ENCODE measurements at places on chromosomes 11 and 22.

GRCh38 chr11:116913000-116913399 lies 75.6 kb upstream of the APOA1 start:
- no peak for DNase-seq

DNA sequence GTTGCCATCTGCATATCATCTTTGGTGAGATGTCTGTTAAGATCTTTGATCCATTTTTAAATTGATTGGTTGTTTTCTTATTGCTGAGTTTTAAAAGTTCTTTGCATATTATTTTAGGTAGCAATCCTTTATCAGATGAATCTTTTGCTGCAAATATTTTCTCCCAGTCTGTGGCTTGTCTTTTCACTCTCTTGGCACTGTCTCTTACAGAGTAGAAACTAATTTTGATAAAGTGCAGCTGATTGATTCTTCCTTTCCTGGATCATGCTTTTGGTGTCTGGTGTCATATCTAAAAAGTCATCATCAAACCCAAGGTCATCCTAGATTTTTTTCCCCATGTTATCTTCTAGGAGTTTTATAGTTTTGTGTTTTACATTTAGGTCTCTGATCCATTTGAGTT lies 112.6 kb downstream of the NAT10 start:
- no peak for DNase-seq

DNA sequence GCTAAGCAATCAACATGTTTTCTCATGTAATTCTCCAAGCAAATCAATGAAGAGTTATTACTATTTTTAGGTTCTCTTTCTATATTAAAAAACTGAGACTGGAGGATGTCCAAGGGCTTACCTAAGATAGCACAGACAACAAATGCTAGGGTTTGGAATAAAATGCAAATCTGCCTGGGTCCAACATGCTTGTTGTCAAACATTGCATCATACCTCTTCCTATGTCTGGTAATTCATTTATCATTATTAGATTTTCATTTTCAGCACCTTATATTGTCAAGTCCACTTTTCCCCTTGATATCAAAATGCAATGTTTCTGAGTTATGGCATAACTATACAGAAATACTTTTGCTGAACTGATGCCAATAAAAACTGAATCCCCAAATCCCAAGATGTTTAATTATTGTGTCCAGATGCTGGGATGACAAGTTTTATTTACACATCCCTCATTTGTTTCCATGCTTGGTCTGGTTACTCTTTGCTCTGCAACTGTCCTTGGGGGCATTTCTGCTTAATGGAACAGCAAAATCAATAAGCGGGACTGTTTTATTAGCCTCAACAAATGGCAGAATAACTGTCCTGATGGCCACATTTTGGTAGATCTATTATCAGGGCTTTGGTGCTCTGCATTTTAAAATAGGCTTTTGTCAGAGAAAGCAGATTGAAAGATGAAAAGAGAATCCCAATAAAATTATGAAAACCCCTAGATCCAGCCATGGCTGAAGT lies 86.0 kb downstream of the C11orf87 start:
- DNase-seq = no peak

- DNase-seq = no peak
These were observed 1.1 kb downstream of the IGF2 start for GRCh38 chr11:2138068-2138430.

DNA sequence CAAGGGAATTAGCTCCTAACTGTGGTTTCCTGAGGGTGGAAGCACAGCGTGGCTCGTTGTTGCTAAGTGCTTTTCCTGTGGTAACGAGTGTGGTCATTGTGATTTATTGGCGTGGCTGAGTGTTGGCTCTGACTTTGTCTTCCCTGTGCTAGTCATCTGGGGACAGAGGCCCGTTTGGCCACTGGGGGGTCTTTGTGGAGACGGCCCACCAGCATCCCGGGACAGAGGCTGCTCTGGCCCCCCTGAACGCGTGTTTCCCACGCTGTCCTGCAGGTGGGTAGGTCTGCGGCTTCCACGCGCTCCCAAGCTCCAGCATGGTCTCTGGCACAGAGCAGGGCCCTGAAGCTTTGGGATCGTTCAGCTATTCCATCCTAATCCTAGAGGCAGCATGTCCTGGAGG lies 1040.0 kb downstream of the TBC1D22A start:
- no peak for DNase-seq

Measured in activated CD4-positive, alpha-beta T cell treated with anti-CD3 and anti-CD28 coated beads, Interleukin-2, amount 50 U/mL, for 4 hours (primary cell).